Right lobe of liver (tissue), 6 donors: ENCODE measurements at places on chromosomes 3 and 15.

DNA sequence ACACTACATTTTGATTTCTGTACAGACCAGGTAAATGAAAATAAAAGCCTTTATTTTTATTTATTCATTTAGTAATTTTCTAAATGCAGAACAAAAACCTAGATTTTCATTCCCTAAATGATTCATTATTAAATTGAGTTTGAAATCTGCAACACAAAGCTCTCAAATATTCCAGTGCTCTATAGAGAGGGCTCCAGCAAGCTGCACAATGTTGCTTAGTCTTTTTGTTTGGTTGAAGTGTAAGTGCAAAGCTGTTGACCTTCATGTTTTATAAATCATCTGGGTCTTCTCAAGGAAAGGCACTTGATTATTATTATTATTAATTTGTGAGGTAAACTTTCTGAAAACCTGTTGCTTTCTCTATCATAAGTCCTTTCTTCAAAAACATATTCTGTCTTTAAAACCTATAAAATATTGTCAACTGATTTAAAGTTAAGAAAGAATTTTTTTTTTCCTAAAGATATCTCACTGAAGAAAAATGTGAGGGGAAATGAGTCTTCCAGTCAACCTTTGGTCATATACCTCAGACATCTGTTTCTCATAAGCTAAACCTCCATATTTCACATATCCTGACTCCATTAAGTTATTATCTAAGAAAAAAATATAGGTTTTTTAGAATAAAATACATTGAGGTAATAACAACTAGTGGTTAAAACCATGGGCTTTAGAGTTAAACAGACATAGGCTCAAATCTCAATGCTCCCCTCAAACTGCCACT lies 100.7 kb downstream of the ZIC4 start:
- DNase-seq, result no peak

DNA sequence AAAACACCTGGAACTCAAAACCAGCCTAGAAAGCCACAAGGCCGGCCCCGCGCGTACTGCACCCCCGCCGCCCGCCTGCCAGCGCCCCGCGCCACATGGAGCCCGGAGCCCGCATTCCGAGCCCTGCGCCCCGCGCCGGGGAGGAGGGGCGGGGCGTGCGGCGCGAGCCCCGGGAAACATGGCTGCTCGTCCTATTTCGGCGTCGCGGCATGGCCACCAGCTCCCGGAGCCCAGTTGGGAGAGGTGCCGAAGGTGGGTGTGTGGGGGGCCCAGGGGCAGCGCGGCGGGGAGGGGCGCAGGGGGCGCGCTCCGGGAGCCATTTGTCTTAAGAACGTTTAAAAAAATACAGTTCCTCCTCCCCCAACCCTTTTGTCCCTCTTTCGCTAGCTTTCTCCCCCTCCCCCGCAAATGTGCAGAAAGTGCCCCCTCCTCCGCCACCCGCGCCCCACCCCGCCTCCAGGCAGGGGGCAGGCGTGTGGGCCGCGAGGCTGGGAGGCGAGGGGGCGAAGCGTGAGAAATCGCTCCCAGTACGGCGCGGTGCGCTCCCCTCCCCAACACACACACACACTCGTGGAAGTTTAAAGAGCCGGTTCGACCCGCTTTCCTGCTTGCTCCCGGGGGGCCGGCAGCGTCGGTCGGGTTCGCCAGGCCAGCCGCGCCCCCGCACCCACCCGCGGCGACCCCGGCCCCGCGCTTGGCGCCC lies 2.5 kb downstream of the ANP32A start:
- DNase-seq, result peak; percentile 71

DNA sequence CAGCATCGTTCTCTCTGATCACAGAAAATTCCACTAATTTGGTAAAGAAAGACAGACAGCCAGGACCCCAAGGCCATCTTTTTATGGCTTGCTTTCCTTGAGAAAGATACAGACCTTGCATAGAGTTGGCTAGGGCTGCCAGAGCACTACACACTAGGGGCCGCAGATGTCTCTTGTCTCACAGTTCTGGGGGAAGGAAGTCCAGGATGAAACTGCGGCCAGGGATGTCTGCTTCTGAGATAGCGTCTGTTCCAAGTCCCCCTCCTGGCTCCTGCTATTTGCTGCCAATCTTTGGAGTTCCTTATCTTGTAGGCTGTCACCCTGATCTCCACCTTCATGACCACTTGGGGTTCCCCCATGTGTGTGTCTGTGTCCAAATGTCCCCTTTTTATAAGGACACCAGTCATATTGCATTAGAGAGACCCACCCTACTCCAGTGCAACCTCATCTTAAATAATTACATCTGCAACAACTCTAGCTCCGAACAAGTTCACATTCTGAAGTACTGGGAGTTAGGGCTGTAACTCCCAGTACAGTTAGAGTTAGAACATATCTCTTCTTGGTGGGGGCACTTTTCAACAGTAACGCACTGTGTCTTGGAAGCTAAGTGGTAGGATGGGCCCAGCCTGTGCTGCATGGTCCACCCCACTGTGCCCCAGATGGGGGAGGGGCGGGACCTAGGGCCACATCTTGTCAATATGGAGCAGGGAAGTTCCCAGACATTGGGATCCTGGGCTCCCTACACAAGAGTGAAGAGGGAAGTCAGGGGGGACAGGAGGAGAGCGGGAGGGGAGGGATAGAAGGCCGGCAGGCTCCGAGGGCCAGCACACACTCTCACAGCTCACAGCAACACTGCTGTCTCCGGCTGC lies 42.2 kb downstream of the KLF15 start:
- DNase-seq, result no peak

DNA sequence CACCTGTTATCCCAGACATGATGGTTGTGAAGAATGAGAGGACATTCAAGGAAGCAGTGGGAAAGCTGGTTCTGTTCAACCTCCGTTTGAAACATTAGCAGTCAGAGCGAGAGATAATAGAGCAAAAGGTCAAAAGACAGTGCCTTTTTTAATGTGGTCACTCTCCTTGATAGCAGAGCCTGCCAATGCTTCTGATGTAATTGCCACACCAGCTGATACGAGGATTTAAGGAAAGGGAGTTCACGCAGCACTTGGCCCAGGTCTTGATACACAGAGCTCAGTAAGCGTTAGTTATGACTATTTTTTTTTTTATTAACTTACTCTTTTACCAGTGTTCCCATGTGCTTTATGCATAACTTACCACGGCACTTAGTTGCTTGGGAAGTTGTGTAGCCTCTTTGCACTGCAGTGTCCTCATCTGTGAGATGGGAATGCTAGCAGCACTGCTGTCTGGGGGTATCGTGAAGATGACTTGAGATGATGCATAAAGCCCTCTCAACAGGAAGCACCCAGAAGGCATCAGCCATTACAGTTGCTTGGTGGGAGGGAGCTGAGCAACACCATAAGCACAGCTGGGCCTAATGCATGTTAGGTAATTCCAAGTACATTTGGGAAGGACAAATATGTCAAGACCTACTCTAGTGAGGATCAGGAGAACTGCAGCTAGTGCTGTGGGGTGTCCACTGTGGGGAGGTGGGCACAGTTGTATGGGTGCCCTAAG lies 123.3 kb upstream of the RASGRP1 start:
- DNase-seq, result no peak

- peak; percentile 18 for DNase-seq
Observed at GRCh38 chr15:82530006-82530405, 10.3 kb downstream of the RPS17 start.

DNA sequence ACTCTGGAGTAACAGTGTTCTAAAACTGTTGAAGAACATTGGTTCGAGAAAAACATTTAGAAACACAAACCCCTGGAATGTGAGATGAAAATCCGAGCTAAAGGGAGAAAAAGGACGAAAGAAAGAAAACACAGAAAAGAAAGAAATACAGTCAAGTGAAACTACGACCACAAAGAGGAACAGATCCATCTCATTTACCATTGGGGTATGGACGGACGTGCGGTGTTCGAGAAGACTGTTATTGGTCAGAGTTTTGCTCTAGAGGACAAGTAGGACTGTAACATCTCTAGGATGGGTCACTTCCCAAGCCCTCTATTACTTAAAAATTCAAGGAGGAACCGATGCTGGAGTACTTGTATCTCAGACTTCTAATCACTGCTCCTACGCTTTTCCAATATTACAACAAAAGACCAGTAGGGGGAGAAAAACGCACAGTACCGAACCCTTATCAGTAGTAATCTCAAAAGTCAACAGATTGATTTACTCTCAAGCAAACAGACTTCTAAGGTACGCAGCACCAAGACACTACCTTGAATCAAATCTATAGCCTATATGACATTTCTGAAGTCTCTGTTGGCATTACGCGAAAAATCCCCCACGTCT lies 1.1 kb upstream of the PIK3CA start:
- DNase-seq, result no peak

DNA sequence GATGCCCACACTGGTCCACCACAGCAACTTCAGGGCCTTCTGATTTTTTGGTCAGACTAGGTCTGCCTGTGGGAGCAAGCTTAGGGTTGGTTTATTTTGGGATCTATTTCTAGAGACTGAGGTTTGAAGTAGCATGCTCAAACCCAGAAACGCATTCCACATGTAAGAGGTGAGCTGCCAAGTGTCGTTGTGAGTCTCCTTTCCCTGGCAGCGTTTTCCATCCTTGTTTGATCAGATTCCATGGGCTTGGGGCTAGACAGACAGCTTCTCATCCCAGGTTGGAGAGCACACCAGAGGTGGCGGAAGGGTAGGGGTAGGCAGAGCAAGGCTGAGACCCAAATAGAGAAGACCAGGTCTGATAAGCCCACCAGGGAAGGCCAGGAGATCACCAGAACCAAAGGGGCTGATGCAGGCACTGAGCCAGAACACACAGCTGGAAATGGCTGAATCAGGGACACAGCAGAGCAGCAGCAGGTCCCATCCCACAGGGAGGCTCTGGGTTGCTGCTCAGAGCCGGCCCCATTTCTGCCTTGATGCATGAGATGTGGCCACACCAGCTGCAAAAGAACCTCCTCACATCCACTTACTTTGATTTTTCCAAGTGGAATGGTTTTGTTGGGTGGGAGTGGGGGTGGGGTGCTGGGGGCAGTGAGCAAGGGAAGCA lies 186.8 kb downstream of the THSD4 start:
- no peak for DNase-seq

- DNase-seq, result no peak
Observed at GRCh38 chr3:24439021-24439420, 55.6 kb downstream of the THRB start.

GRCh38 chr3:48220746-48221145 lies 2.5 kb upstream of the CAMP start:
- DNase-seq, result no peak

GRCh38 chr3:131747466-131747865 lies 244.7 kb upstream of the MRPL3 start:
- no peak for DNase-seq

- no peak for DNase-seq
Observed at GRCh38 chr3:185717627-185718402, 107.0 kb downstream of the IGF2BP2 start.

DNA sequence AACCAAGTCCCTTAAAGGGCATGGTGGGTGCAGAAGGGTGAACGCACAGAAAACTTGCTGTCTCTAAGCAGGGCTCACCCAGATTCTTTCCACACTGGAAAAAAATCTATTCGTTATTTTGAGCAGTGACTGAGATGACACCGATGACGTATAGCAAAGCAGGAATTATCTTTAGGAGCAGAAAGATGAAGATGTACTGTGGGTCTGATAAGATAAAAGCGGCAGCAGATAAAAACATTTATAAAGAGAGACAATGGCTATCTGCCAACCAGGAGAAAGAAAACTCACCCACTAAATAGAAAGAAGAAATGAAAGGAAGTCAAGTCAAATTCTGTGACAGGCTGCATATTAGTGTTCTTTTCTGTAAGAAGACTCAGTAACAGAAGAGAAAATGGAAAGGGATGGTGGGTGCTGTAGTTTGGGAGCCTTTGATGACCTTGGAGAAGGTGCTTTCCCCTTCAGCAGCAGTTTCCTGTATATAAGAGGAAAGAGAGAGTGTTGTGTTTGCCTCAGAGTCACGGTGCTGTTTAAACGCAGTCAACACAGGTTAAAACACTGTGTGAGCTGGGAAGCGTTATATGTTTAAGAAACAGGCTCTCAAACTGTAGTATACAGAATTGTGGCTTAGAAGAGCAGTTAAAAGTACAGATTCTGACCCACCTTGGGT lies 111.6 kb downstream of the AQP9 start:
- no peak for DNase-seq

DNA sequence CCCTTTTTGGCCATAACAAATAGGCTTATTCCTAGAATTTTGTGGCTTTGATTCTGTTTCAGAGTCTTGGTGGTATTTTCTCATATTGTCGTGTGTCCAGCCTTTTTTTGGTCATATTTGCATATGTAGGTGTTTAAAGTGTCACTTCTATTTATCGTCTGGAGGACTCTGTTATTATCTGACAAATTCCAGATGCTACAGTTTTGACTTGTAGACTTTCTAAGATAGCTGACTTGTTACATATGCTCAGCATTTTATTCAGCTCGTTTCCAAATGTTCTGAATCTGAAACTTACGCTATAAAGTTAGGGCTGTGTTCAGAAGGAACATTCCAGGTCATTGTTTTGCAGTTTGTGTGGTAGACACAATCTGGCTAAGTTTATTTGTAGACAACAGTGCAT lies 1.9 kb downstream of the PPP4R2 start:
- DNase-seq, result no peak

GRCh38 chr3:46484911-46485778 lies 12.6 kb upstream of the RTP3 start:
- no peak for DNase-seq

GRCh38 chr3:145190138-145190537 lies 970.8 kb downstream of the PLOD2 start:
- DNase-seq, result no peak

- no peak for DNase-seq
Observed at GRCh38 chr3:67497746-67498145, 156.7 kb downstream of the SUCLG2 start.

DNA sequence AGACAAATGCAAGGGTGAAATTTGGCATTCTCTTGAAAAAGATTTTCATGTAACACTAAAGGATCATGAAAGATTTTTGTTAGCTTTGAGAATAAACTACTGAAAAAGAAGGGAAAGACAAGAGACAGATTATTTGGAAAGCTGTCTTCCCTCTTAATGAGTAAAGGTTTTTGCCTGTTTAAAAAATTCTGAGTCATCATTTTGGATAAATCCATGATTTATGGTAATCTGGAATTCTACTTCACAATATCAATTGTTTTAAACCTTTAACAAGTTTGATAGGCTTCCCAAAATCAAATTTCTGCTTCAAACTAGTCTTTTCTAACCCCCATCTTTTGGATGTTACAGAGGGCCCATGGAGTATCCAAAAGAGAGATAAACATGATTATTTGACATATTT lies 641.5 kb upstream of the EPHA6 start:
- no peak for DNase-seq

- no peak for DNase-seq
Observed at GRCh38 chr3:159472611-159473010, 516.0 kb upstream of the IL12A start.

GRCh38 chr3:14598143-14598569 lies 53.4 kb upstream of the CCDC174 start:
- no peak for DNase-seq

- no peak for DNase-seq
Observed at GRCh38 chr3:114104414-114104813, 47.9 kb downstream of the QTRT2 start.

GRCh38 chr15:96270581-96271172 lies 59.8 kb upstream of the NR2F2 start:
- DNase-seq, result no peak

GRCh38 chr3:120102674-120103073 lies 8.4 kb upstream of the GSK3B start:
- DNase-seq, result no peak
